ENCODE measurements at places on chromosomes 7 and 10.

GRCh38 chr10:17236468-17237148 is 8.6 kb downstream of the VIM start:
- no peak for DNase-seq

GRCh38 chr10:98097616-98098015 is 36.8 kb upstream of the R3HCC1L start:
- no peak for DNase-seq

- no peak for DNase-seq
Observed at GRCh38 chr10:91860885-91861284, 48.4 kb downstream of the FGFBP3 start.

DNA sequence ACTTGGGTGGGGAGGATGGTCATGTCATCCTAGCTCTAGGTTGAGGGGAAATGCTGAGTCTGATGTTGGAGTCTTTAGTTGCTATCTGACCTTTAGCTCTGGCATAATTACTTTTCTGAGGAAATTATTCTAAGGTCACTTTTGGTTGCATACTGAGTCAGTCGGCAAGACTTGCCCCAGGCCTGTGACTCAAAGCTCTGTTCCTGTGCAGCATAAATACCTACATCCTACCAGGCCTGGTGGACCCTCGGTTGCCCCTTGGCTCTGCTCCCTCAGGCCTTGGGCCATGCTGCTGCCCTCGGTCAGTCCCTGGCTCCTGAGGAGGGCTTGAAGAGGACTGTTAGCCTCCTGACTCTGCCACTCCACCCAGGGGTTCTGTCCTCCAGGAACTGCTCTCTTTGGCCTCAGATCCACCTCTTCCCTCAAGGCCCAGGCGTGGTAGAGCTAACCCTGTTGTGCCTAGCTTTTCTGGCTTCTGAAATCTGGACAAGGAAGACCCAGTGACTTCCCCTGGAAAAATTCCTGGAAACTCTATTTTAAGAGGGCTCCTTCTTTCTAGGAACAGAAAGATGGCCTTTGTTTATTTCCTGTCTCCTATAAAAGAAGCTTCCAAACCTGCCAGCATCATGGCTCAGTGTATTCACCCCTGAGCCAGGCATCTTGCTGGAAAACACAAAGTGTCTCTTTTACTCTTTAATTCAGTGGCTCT is 71.2 kb downstream of the TMEM178B start:
- no peak for DNase-seq

DNA sequence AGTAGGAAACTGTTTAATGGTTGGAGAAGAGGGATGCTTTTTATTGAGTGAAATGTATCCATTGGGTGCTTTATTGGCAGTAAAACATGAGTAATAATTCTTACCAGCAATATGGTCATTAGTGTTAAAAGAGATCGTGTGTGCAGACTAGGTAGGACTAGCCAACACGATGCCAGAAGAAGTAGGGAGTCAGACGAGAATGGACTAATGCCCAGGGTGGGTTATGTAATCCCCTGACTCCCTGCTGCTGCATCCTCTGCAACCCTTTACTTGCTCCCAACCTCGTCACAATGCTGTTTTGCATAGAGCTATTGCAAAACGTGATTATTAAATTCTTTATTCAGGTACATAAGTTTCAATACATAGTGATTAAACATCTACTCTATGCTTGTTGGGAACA is 1213.7 kb downstream of the GATA3 start:
- no peak for DNase-seq

- no peak for DNase-seq
Observed at GRCh38 chr10:93143281-93143680, 69.6 kb downstream of the CYP26A1 start.

GRCh38 chr10:3532644-3533043 is 252.4 kb downstream of the KLF6 start:
- no peak for DNase-seq

- no peak for DNase-seq
Observed at GRCh38 chr7:45495618-45496017, 78.5 kb upstream of the ADCY1 start.

DNA sequence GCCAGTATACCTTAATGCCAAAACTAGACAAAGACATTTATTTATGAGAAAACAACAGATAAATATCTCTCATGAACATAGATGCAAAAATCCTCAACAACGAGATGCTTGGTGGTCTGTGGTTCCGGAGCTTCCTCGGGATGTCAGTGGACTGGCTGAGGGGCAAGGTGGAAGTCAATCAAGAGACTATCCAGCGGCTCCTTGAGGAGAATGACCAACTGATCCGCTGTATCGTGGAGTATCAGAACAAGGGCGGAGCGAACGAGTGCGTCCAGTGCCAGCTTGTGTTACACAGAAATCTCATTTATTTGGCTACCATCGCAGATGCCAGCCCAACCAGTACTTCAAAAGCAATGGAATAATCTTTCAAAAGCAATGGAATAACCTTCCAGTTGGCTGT is 60.0 kb upstream of the PARD3 start:
- no peak for DNase-seq

- DNase-seq, result no peak
Observed at GRCh38 chr7:149773446-149774236, at the start of gene ZNF467. ZNF467 (minus strand) TSS chr7:149773588; CDS start chr7:149771032, 2,556 bp downstream.

- DNase-seq, result no peak
Observed at GRCh38 chr10:112456533-112456932, 9.5 kb downstream of the VTI1A start.

GRCh38 chr7:97357459-97357858 is 240.0 kb downstream of the SDHAF3 start:
- no peak for DNase-seq

- no peak for DNase-seq
Observed at GRCh38 chr7:77199013-77199966, at the start of gene FGL2. FGL2 (minus strand) TSS chr7:77199819; CDS start chr7:77199793, 26 bp downstream.

GRCh38 chr7:47190462-47190861 is 391.4 kb downstream of the TNS3 start:
- DNase-seq, result no peak
